ENCODE measurements at places on chromosomes 4 and X.
A peak's percentile ranks its signal among the peaks of the same experiment; 100 is the strongest.

- DNase-seq = no peak
Observed at GRCh38 chr4:2071912-2072867, 13.1 kb downstream of the NAT8L start.

DNA sequence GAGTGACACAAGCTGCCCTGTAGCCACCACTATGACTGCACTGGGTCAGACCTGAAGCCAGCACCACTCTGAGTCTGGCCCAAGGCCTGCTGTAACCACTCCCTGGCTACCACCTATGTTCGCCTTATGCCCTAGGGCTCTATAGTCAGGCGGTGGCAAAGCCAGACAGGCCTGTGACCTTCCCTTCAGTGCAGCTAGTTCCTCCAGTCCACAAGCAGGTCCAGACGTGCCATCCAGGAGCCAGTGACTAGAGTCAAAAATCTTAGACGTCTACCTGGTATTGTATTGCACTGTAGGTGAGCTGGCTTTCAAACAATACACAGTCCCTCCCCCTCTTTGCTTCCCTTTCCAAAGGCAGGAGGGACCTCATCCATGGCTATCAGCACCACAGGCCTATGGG, 54.0 kb upstream of the RNF128 start:
- DNase-seq = no peak

- peak; percentile 37 for DNase-seq
Observed at GRCh38 chrX:150643271-150643670, 49.9 kb upstream of the MTMR1 start.

DNA sequence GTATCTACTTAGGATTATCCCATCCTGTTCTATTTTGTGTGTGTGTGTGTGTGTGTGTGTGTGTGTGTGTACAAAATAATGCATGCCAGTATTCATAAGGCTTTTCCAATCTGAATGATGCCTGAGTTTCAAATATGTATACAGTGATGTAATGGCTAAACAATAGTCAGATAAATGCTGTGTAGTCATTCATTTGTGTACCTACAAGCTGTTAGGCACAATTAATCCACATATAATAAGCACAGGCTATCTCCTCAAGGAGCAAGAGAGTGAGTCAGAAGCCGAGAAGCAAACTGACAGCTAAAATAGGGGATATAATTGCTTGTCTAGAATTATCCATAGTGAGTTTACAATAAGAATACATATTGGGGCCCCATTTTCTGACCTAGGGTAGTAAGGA, 15.7 kb downstream of the DMD start:
- DNase-seq = no peak
